ENCODE measurements at places on chromosomes 11 and 22.

DNA sequence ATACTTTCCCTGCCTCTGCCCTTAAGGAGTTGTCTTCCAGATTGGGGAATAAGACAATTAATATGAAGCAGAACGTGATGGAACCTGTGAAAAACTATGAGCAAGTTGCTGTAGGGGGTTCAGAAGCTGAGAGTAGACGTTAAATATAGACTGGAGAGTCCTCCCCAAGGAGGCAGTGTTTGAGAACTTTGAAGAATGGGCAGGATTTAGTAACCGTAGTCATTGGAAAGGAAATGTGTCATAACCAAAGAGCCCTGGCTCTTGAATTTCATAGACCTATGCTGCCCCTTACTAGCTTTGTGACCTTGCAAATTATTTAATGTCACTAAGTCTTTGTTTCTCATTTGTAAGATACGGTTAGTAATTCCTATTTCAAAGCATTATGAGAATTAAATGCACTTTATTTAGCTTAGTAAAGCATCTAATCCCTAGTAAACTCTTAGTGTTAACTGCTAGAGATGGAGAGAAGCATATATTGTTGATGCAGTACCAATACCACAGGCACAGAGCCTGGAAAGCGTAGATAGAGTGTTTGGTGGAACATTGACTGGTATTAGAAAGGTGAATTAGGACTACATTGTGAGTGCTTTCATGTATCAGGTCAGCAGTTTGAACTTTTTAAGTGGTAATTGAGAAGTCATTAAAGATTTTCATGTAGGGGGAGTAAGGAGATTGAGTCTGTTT is 54.1 kb downstream of the MCAM start:
- no peak for DNase-seq

DNA sequence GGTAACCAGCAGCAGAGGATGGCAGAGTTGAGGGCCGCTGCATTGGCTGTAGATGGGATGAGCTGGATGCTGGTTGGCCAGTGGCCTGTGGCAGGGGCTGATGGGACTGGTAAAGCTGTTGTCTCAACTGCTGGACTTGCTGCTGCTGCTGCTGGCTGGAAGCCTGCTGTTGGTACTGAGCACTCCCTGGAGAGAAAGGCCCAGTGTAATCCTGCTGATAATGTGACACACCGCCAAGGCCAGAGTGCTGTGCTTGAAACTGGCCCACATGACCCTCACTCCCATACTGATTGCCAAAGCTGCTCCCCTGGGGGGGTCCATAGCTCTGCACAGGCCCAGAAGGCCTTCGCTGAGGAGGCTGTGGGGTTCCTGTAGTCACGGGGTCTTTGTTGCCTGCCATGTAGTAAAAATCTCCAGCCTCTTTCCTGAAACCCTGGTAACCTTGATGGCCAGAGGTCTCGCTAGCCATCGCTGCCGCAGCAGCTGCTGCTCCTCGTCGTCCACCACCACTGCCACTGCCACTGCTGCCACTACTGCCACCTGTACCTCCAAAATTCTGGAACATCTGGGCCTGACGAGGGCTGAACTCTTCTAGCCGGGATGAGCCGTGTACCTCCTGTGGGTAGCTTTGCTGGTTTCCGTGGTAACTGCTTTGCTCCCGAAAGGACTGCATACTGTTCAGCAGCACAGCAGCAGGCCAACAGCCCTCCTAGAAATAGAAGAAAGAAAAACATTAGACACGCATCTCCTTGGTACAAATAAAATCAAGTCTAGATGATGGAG is 55.6 kb downstream of the TCF20 start:
- DNase-seq, result no peak

- no peak for DNase-seq
These were observed 12.7 kb downstream of the ANKRD42 start for GRCh38 chr11:83206221-83206620.

DNA sequence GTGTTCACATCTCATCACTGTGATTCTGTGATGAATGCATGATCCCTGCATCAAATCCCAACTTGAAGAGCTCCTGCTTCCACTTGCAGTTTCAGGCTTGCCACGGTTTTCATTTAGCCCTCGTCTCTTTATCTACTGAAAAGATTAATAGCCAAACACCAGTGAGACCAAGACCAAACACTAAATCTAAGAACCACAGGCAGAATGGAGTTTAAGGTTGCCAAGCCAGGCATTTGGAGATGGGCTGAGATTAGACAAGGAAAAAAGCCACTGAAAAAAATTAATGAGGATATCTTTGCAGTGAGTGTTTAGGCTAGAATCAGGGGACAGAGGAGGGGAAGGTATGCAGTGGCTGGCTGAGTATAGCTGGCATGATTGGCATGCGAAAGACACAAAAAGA is 227.2 kb upstream of the BLID start:
- no peak for DNase-seq

- no peak for DNase-seq
These were observed 9.8 kb downstream of the PRMT3 start for GRCh38 chr11:20397281-20397680.

DNA sequence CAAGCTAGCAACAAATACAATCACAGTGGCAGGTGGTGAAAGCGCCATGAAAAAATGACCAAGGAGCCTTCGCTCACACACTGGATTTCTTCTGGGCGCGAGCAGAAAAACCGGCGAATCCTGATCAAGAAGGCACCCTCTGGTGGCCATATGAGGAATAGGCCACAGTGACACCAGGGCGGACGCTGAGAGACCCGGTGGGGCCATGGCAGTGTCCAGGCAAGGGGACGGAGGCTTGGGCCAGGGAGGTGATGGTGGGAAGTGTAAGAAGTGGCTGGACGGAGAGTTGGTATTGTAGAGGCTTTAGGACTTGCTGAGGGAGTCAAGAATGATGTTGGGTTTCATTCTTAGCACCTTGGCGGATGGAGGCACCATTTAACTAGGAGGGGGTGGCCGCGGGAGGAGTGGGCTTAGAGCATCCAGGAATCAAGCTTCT is 16.9 kb upstream of the RAC2 start:
- DNase-seq, result peak; percentile 39

DNA sequence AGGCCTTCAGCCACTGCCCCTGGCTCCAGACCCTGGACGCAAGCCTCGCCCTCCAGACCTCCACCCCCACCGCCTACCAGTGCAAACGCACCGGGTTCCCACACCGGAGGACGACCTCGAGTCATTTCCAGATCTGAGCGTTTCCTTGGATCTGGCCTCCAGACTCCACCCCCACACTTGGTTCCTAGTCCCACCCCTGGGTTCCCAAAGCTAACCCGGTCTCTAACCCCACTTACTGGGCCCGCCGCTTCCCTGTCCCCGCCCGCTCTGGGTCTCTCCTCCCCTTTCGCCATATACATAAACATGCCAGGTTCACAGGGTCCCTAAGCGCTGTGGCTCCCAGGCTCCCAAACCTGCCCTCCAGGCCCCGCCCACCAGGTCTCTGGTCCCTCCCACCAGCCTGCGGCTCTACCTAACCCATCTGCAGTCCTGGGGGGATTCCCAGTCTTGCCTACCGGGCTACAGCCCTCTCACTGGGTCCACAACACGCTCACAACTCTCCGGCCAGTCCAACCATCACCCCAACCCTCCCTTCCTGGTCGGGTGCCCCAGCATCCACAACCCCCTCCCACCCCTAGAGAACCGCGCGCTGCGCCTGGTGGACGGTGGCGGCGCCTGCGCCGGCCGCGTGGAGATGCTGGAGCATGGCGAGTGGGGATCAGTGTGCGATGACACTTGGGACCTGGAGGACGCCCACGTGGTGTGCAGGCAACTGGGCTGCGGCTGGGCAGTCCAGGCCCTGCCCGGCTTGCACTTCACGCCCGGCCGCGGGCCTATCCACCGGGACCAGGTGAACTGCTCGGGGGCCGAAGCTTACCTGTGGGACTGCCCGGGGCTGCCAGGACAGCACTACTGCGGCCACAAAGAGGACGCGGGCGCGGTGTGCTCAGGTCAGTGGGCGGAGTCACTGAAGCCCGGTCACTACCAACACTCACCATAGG is 36.7 kb downstream of the CD6 start:
- DNase-seq, result no peak

DNA sequence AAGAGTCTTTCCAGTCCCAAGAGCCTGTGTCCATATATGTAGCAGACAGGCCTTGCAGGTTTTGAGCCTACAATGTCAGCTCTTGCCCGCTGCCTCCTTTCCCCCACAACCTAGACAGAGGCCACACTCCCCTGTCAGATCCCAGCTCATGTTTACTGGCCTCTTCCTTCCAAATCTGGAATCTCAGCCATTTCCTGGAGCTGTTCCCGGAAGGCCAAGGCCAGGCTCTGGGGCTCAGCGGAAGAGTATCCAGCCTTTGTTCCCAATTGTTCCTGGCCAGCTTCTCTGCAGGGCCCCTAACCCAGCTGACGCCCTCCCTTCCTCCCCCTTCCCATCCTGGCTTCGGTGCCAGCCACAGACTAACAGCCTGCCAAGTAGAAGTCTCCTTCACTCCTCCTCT is 1.0 kb upstream of the ROBO4 start:
- peak; percentile 92 for DNase-seq

DNA sequence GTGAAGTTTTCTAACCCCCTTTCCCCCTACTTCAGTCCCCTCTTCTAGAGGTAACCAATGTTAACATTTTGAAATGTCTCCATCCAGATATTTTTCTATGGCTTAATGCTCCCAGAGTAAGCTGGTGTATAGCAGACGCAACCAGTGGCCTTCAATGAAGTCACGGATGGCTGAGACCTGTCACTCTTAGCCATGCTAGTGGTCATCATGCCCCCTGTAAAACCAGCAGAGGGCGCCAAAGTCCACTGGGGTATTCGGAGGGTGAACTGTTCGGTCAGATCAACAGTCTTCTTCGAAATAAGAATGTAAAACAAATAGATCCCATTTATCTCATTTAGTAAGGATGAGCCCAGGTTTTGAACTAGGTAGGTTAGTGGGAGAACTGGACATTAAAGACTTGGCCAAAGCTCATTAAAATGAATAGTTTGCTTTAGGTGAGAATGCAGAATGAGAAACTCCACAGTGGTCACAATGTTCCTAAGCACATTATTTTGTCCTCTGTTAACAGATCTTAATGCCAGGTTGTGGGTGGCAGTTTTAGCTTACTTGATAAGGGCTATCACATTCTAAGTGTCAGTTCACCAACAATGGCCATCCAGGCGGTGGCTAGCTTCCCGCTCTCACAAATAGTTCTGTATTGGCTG is 8.6 kb upstream of the MMP8 start:
- DNase-seq, result peak; percentile 47

- DNase-seq, result no peak
These were observed 2.8 kb downstream of the C11orf71 start for GRCh38 chr11:114397349-114397982.

DNA sequence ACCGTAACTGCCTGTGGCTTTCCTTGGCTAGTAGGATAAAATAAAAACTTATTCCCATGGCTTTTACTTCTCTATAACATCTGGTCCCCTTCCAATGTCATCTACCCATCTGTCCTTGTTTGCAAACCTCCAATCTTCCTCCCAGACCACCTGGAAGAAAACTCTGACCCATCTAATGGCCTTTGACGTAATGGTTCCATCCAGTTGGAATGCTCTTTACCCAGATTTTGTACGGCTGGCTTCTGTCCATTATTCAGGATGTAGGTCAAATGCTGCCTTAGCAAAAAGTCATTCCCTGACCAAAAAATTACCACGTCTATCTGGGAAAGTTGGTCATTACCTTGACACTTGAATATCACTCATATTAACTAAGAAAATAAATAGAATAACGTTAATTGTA is 577.9 kb upstream of the ANO5 start:
- DNase-seq, result no peak

- no peak for DNase-seq
These were observed 33.3 kb upstream of the NNMT start for GRCh38 chr11:114262681-114263512.

GRCh38 chr11:62547691-62548281 is 1.2 kb upstream of the AHNAK start:
- no peak for DNase-seq

- DNase-seq, result no peak
These were observed 653 bp downstream of the PCSK7 start for GRCh38 chr11:117230999-117231841.

DNA sequence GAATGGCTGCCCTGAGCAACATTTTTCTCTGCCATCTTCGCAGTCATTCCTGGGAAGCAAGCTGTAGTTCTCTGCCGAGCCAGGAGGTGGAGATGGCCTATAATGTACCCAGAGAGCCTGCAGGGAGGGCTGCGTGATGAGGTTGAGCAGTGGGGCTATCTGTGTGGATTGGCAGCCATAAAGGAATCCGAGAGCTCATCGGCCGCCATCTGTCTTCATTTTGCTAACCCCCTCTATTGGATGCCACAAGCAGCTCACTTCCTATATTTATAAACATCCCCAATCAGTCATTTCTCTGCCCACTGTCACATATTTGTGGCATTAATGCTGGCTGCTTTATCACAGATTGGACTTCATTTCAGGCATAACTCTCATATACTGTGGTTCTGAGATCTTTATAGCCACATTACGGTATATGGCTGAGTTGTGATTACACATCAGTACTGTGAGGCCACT is 209.5 kb downstream of the NTM start:
- DNase-seq, result peak; percentile 72

DNA sequence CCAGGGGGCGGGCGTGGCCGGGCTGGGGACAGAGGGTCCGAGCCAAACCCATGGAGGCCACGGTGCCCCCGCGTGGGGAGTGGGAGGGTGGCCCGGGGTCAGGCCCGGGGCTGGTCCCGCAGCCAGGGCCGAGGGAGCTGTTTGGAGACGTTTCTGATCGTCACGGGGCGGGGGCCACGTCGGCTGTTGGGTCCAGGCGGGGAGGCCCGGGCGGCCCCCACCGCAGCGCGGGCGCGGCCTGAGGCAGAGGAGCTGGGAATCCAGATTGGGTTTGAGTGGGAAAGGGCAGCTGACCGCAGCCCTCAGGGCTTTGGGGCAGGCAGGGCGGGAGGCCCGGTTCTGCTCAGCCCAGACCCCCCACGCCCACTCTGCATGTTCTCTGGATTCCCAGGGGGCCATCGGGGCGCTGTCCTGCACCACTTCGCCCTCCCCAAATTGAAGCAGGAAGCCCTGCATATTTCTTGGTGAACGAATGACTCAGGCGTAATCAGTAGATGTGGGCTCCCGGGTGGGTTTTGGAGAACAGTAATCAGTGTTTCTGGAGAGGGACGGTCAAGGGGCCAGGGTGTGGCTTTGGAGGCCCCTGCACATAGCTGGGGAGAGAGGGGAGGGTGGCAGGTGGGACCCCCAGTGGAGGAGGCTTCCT is 583 bp downstream of the MRPL23 start:
- DNase-seq, result no peak

DNA sequence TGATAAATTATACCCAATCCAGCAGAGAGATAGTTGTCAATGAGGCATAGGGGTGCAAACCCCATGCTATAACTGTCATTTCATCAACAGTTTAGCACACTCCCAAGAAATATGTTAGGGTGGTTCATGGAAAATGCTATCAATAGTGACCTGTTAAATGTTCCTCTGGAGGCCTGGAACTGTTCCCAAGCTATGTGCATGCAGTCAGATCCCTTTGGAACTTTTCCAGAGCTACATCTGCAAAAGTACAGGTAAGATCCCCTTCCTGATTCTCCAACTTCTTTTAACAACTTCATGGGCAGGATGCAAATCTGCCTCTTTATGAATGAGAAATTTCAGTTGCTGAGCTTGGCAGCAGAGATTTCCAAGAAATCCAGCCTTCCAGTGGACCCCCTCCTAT is 27.2 kb downstream of the ABTB2 start:
- DNase-seq, result no peak
